ENCODE measurements at places on chromosomes 2 and 18.

DNA sequence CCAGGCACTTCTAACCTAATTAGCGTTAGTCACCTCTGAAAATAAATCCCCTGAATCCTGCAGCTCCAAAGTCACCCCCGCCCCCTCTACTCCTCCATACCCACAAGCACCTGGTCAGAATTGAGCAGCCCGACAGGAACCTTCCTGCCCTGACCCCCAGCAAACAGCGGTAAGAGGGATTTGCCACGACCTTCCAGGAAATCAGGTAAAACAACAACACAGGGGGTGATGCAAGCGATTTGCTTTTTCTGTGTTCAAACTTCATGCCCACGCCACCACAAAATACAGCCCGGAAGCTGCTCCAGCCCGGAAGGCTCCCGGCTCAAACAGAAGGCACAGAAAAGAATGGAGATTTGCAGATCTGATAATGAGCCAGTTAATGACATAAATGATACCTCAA, 367.1 kb downstream of the GPD2 start:
- no peak for DNase-seq

DNA sequence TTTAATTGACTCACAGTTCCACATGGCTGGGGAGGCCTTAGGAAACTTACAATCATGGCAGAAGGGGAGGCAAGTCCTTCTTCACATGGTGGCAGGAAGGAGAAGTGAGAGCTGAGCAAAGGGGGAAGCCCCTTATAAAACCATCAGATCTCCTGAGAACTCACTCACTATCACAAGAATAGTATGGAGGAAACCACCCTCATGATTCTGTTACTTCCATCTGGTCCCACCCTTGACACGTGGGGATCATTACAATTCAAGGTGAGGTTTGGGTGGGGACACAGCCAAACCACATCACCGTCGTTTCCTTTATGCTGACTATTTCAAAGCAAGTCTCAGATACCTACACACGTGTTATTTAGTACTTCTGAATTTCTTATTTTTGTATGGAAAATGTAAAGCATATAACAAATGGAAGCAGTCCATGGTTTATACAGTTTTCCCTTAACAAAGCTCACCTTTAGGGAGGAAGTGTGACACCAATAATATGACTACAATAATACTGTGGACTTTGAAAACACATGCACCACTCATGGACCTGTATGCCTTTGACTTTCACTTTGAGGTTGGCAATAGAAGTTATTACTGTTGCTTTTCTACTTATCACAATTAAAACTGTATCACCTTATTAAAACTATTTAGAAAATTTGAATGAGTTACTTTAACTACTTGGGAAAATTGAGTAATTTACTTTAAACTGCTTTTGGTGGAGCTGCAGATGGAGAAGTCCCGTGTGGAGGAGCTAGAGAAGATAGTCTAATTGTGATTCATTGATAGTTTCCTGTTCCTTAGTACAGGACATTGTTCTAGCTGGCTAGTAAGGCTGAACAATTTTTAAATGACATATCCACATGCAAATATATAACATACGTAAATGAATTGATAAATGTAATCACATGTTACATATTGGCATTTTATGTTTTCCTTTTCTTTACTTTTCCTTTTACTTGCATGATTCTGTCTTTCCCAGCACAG, 37.3 kb downstream of the MTCL1 start:
- DNase-seq, result no peak

GRCh38 chr18:54220406-54220805, 4.1 kb downstream of the MBD2 start:
- DNase-seq, result no peak

- DNase-seq, result no peak
Observed at GRCh38 chr2:73914667-73915066, 12.0 kb upstream of the DGUOK start.

DNA sequence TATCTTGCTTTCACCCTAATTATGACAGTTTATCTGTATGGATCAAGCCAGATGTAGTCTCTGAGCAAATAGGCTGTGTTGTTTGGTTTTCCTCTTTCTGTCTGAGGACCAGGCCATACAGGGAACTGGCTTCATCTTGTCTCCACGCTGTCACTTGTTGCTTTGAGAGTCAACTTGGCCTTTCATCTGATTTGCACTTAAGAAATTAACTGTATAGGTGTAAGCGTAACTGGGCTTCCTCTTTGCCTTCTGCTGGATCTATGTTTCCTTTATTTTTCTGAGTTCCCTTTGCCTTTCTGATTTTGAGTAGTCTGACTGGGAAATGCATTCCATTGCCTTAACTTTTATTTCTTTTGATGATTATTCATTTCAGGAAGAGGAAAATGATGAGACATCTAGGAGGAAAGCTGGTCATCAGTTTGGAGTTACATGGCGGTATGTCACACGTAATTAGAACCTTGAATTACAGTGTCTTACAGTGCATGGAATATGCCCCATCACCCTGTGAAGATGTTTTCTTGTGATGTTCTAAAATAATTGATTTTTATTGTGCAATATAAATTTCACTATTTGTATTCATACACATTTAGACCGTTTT, 17.4 kb downstream of the PTCD3 start:
- no peak for DNase-seq

DNA sequence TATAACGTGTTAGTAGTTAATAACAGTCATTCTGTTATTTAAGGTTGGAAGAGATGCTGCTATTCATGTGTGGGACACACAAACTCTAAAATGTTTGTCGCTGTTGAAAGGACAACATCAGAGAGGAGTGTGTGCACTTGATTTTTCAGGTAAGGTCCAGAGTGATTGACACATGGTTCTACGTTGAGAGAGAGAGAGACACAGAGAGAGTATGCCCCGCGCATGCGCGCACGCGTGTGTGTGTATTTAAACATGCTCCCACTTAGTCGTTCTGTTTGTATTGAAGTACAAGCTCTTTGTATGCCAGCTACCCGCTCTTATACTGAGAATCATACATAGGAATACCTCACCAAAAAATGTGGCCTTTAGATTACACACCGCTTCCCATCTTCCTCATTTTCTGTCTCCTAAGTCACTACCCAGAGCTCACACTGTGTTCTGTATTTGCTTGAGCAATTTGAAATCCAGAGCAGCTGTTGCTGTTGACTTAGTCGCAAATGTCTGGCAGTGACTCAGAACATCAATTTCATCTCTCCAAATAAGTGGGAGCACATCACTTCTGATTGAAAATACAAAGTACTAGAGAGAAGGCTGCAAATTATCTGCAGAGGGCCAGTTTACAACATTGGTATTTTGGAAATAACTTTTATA, 148.1 kb downstream of the EML6 start:
- no peak for DNase-seq

GRCh38 chr2:197161774-197162173, 148.8 kb downstream of the ANKRD44 start:
- no peak for DNase-seq

DNA sequence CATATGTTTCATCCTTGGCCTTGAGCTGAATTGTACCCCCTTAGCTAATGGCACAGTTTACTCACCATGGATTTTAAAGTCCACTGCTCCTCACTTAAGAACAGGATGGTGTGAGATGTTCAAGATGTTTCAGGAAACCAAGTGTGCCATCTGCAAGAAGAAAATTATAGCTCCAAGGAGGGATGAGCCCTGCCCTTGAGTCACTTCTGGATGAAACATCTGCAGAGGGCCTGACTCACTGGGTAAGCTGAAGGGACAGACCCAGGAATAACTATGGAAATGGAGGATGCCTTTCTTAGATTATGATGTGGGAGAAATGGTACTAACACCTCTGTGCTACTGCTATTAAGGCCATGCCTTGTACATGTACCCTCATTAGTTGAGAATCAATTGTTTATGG, 6.4 kb downstream of the MARS2 start:
- no peak for DNase-seq

- no peak for DNase-seq
Observed at GRCh38 chr18:54762386-54762785, 65.9 kb upstream of the RAB27B start.
